ENCODE measurements at places on chromosomes 12 and 14.

DNA sequence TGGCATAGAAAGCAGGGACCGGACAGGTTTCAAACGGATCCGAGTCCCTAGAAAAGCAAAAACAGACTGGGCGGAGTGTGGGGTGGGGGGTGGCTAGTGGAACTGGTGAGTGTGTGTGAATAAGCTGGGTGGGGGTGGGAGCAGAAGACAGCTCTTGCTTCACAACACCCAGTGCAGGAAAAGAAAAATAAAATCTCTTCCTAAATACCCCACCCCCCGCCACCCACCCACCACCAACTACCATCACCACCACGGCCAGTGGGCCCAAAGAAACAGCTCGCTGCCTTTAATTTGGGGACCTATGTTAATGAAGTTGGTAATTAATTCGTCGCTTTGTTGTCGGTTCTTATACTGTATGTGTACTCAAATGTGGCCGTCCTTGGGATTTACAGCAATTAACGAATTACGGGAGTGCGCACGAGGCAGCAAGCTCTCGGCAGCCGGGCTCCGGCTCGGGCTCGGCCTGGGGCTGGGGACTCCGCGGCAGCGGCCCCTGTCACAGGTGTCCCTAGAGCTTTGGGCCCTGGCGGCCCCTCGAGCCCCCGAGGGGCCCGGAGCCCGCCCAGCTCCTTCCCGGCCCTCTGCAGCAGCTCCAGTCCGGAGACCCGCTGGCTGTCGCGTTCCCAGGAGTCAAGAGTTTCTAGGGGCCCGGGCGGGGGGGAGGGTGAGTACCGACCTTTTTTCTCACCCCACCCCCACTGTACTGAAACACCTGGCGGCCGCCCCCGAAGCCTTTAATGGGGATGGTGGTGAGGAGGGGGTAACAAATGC lies 1.5 kb upstream of the OTX2 start:
- no peak for DNase-seq

- DNase-seq, result no peak
Observed at GRCh38 chr12:46110928-46111699, 120.7 kb upstream of the SCAF11 start.

DNA sequence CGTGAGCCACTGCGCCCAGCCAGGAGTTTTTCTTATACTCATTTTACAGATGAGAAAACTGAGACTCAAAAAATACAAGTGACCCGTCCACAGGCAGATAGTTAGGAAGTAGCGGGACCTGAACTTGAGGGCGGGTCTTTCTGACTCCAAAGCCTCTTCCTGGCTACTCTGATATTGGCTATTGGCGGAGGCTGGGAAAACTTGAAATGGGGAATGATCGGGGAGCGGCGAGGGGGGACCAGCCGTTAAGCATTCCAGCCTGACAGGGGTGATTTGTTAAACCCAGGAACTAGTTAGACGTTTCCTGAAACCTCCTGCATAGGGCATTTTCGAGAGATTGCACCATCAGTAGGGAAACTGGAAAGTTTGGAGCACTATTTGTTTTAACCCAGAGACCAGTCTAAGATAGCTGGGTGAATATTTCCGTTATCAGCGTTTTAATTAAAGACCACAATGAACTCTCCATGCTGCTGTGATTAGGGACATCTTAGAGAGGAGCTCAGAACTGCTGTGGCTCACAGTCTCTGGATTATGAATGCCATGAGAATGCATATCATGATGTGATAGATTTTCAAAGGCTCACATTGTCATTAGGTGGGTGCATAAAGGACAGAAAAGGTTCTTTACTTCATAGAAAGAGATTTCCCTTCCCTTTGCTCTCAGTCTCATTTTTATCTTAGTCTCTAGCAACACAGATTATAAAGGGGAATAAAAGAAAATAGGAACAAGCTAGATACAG lies 2.5 kb downstream of the NR1H4 start:
- DNase-seq, result no peak

- DNase-seq, result no peak
Observed at GRCh38 chr12:43292699-43293098, 259.3 kb downstream of the ADAMTS20 start.

DNA sequence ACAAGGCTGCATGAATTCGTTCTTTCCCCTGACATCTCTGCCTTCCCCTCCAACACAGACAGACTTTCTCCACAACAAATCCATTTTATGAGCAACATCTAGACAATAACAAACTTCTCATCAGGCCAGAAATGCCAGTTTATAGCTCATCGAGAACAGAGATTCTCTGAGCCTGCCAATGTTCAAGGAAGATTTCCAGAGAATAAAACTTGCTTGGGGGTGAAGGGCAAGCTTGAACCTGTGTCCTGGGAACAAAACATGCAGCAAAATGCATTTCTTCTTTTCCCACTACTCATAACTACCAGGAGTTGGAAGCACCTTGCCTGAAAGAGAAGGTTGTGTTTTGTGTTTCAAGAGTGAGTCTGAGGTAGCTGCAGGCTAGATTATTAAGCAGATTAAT lies 6.8 kb downstream of the MAP1LC3B2 start:
- no peak for DNase-seq

- no peak for DNase-seq
Observed at GRCh38 chr14:105137481-105138020, 31.0 kb downstream of the JAG2 start.

GRCh38 chr14:51516706-51517395 lies 134.9 kb upstream of the FRMD6 start:
- no peak for DNase-seq

DNA sequence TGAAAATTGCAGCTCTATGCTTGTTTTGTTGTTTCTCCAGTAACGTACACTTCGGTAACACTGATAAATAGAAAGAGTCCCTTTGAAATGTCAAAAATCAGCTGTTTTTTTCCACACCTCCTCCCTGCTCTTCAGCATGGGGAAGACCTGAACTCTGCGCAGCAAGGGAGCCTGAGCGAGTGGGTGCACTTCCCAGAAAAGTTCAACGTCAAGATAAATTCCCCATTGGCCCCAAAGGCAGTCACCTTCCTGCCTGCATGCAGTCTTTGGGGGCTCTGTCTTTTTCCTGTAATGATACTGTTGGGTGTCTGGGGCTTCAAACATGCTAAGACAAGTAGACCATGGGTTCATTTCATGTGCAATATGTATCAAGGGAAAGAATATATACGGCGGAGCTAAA lies 8.8 kb upstream of the FOXG1 start:
- no peak for DNase-seq

DNA sequence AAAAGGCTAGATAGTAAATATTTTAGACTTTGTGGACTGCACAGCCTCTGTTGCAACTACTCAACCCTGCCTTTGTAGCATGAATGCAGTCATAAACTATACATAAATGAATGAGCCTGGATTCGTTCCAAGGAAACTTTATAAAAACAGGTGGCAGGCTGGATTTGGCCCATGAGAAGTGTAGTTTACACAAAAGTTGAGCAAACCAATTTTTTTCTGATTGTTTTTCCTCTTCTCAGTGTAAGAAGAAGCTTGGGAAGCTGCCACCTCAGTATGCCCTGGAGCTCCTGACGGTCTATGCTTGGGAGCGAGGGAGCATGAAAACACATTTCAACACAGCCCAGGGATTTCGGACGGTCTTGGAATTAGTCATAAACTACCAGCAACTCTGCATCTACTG lies 9.5 kb downstream of the OAS1 start:
- DNase-seq, result no peak

Data from NCI-H1436 (cell line).